ENCODE measurements at places on chromosomes 2 and 18.
A peak's percentile ranks its signal among the peaks of the same experiment; 100 is the strongest.

DNA sequence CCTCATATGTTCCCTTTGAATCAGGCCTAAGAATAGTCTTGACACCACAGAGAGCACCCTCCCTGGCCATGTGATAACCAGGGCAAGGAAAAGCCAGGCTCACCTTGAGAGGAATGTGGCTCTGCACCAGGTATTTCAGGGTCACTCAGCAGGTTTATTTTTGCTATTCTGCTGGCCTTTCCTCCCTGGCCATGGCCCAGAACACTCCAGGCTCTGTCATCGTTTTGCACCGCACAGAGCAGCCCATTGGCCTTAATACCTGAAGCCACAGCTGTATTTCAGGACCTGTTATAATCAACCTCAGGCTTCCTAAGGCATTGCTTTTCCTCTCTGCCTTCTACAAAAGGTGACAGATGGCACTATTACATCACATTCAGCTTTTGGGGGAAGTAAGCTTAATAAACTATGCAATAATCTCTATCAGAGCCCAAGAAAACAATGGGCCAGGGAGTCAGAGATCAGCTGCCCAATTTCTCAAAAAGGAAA is 668.3 kb downstream of the IRS1 start:
- DNase-seq = no peak

- DNase-seq = peak; percentile 29
Observed at GRCh38 chr18:24019641-24020331, 5.2 kb downstream of the TTC39C start.

DNA sequence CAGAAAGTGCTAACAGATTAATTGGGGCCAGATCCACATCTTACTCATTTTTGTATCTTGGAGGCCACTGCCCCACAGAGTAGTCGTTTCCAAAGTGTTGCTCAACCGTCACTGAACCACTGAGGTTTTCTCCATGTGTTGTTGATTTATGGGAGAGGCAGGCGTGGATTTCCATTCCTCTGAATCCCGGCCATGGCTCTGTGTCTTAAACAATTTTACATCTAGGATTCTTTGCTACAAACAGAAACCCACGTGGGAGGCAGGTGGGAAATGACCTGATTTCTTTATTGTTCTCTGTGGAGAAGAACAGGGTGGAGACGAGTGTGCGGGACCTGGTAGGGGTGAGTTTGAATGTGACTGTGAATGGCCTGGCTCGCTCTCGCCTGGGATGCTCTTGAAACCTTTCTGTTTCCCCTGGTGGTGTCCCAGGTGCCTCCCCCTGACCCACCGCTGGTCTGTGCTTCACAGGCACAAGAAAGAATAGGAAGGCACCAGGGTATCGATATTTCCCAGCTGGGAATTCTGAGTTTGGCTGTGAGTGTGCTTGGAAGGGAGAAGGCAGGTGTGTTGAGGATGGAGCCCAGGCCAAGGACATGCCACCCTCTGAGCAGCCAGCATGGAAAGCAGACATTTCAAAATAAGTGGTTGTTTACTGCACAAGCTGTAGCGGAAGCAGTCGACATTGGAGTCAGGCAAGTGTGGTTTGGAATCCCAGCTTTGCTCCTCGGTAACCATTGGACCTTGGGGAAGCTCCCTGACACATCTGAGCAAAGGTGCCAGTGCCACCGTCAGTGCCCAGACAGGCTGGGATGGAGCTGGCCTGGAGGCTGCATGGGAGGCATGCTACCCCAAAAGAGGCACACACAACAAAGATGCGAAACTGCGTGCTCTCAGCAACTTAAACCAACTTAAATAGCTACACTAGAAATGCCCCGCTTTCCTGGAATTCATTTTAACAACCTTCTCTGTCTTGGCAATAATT is 50.0 kb downstream of the LPIN1 start:
- no peak for DNase-seq

DNA sequence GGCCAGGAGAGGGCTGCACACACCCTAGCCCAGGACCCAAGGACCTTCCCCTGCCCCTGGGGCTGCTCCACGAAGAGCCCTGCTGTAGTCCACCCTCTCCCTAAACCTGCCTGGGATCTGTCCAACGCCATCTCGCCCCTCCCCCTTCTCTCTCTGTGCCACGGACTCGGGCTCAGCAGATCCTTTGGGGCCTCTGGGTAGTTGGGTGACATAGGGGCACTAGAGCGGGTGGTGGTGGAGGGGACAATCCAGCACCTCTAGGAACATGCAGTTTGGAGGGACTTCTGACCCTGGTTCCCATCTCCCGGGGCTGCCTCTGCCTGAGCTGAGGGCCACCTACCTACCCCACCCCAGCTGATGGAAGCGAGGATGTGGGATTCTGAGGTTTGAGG is 7.3 kb upstream of the CRYBA2 start:
- DNase-seq = no peak
